Head of caudate nucleus (tissue), 42 donors: ENCODE measurements at places on chromosomes 2 and 18.

DNA sequence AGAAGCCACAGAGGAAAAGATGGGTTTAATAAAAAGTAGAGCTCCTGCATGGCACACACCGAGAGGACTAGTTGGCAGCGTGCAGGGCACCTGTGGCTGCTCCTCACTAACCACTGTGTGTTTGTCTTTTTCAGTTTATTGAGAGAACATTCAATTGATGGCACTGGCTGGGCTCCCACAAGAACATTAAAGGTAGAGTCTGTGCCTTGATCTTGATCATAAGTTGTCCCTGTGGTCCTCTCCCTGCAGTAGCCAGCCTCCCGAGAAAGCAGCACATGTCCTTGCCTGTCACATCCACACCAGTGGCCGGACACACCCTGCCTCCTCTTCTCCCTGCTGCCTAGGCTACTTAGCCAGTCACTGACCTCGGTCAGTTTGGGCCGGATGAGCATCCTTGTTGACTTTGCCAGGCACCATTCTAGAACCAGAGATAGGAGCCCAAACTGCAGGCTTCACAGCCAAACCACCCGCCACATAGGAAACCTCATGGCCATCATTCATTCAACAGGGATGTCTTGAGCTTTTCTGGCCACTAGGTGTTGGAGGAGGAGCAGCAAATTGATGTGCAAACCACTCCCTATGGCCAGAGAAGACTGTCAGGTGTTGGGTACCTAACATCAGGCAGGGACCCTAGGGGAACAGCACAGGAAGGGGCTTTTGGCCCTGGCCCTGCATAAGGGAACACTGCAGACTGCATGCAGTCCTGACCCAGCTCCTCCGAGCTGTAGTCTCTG is 30.2 kb upstream of the SCLY start:
- no peak for DNase-seq

GRCh38 chr18:68826121-68826520 is 28.2 kb downstream of the CCDC102B start:
- DNase-seq = no peak

DNA sequence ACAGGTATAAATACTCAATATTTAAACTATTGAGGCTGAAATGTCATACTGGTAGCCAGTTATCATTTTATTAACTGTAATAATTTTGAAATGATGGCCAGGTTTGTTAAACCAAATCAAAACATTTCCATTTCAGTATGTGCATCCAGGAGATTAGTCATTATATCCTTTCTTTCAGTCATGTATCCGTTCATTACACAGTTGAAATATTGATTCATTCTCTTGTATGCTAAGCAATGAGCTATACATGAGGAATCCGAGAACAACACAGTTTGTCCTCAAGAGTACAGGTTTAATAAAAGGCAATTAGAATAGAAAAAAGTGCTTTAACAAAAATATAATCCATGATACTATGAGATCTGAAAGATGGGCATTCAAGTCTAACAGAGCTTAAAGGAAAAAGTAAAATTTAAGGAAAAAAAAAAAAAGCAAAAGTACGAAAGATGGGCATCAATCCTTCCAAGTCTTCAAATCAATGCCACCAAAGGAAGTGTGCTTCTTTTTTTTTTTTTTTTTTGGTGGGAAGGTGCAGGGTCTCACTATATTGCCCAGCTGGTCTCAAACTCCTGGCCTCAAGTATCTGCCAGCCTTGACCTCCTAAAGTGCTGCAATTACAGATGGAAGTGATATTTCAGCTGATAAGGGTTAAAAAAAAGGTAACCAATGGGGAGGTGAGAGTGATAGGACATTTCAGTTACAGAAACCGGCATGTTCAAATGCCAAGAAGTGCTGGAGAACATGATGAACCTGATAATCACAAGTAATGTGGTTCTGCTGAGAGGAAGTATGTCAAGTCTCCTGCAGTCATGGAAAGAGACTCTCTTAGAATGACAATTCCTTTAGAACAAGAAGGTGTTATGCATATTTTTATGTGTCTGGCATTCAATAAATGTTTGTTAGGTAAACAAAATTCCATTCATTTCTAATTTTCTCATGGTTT is 35.8 kb downstream of the PUM2 start:
- DNase-seq = no peak

DNA sequence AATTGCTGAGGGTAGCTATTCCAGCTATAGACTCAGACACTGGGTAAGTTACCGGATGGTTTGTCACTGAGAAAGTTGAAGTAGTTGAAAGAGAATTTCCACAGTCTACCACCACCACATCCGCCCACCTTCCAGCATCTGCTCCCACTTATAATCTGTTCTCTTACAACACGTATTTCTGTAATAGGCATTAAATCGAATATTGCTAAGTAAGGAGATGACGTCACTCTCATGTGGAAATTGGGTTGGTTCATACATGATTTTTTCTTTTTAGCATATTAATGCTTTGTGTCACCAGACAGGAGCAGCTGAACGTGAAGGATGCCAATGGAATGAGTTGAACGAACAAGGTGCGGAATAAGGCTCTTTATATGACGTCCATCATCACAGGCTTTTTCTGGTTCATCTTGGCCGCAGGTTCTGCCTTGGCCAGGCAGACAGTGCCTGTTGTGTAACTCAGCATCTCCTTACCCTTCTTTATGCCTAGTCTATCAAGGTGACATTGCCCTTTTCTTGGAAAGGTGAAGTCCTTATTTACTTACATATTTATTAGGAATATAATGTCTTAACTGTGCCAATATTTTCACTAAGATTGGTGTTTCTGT is 45.9 kb downstream of the THUMPD2 start:
- peak; percentile 52 for DNase-seq

- DNase-seq = no peak
Observed at GRCh38 chr2:31384351-31384750, 30.2 kb downstream of the XDH start.

GRCh38 chr2:171244466-171244969 is 83.8 kb upstream of the TLK1 start:
- no peak for DNase-seq

- no peak for DNase-seq
Observed at GRCh38 chr2:85797263-85797660, 43.5 kb downstream of the ATOH8 start.

- DNase-seq = no peak
Observed at GRCh38 chr2:123165616-123166015, 859.5 kb upstream of the CNTNAP5 start.

DNA sequence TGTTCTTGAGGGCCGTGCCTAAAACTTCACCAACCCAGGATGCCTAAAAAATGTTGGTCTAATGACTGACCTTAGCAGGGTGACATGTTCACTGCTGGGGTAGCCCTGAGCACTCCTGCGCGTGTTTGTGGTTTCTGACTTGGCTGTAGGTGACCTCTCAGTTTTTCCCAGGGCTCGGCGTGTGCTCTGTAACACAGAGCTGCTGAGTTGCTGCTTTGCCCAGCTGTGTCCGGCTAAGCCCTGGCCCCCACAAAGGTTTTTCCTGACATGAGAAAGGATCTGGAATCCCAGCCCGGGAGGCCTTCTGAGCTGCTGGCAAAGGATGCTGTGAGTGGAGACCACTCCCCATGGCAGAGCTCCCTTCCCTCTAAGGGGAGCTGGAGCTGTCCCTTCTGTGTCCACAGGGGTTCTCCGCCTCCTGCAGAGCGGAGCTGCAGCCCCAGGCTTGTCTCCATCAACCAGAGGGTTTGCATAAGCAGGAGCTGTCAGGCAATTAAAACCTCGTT is 52.7 kb downstream of the CRIM1 start:
- no peak for DNase-seq

- DNase-seq = no peak
Observed at GRCh38 chr2:120598416-120598815, 137.3 kb upstream of the GLI2 start.

- no peak for DNase-seq
Observed at GRCh38 chr2:107719141-107719540, 107.6 kb upstream of the RGPD4 start.

- no peak for DNase-seq
Observed at GRCh38 chr18:58213440-58213839, 169.4 kb downstream of the NEDD4L start.

GRCh38 chr2:18626958-18627650 is 37.7 kb upstream of the NT5C1B start:
- no peak for DNase-seq

DNA sequence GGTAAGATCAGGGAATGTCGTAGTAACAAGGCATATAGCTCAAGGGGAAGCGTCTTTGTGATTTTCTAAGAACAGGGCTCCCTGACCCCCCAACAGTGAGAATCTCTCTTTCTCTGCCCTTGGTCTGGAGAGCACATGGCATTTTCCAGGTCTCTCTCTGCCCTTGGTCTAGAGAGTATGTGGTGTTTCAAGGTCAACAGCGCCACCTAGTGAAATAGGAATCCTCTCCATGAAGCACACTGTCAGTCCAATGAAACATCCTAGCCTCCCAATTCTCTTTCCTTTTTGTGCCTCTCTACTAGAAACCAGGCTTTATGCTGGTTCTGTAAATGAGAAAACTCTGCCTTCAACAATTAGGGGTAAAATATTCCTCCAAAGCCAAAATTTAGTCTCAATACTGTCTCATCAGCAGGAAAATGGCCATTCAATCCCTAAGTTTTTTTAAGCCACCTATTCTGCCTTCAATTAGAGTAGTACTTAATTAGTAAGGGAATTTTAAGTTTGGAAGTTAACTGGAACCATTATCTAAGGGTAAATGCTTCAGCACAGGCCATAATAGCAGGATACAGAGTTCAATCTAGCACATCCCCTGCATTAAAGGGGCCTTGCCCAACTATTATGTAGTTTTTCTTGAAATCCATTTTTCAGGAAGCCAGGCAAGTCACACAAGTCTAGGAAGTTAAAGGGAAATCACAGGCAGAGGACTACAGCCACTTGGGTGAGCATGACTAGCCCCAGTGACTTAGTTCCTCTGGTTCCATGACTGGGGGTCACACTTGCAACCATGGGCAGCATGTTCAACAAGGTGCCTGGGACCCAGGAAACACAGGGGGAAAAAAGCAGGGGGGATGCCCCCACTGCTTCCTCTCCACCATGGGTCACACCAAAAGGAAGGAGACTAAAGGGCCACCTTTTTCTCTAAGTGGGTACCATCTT is 12.4 kb downstream of the DYM start:
- DNase-seq = no peak

DNA sequence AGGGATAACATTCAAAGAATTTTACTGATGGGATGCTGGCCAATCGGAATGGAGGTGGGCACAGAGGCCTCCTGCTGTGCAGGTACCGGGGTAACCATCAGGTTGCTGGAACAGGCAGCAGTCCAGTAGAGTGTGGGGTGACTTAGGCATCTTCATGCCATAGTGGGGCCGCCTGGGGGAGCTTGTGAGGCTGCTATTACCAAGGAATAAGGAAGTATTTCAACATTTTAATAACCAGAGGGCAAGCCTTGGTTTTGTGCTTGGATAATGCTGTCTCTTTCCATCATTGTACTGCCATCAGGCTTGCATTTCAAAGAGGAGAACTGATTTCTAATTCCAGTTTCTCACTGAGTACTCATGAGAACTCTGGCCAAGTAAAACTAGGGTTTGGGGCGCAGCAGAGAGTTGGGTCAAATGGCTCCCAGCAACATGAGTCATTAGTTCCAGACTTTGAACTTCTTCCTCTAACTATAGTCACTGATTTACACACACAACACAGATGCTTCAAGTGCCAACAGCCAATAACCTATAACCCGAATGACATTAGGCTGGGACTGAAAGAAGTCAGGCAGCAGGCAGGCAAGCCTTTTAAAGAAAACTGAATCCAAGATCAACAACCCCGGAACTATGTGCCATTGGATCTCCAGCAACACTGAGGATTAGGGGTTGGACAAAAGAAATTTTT is 56.1 kb upstream of the FHL2 start:
- no peak for DNase-seq

GRCh38 chr2:99729104-99730025 is 239.5 kb upstream of the REV1 start:
- no peak for DNase-seq
